ENCODE measurements at places on chromosomes 13 and 19. TPM values are rescaled to one million over a fixed set of nuclear protein-coding genes. Genes with fewer than 3 reads are reported as not detected.

NAPSA gene
- 0.73 TPM for total RNA-seq

CGB2 gene
- not detected for total RNA-seq

F2RL3 gene
- total RNA-seq, result 3.6 TPM

SIGLEC10 gene
- not detected for total RNA-seq

RGL3 gene
- 0.94 TPM for total RNA-seq

USPL1 gene
- 13.2 TPM for total RNA-seq

TRAPPC2B gene
- 23.6 TPM for total RNA-seq

ZNF20 gene
- 2.1 TPM for total RNA-seq

CGB3 gene
- not detected for total RNA-seq

KLHL1 gene
- total RNA-seq, result not detected

F10 gene
- not detected for total RNA-seq

PRR22 gene
- 0.44 TPM for total RNA-seq

LIM2 gene
- total RNA-seq, result not detected

CXCL17 gene
- total RNA-seq, result not detected

RPS19 gene
- 1,340 TPM for total RNA-seq

MUC16 gene
- not detected for total RNA-seq

SHANK1 gene
- total RNA-seq, result 0.13 TPM

PRRG2 gene
- 1.1 TPM for total RNA-seq

CPT1C gene
- 11.9 TPM for total RNA-seq

ZNF878 gene
- 0.80 TPM for total RNA-seq

SAMD1 gene
- total RNA-seq, result 30.3 TPM

HCST gene
- total RNA-seq, result not detected

FARP1 gene
- 20.9 TPM for total RNA-seq

EXOC3L2 gene
- total RNA-seq, result 2.6 TPM

Measured in mammary microvascular endothelial cell (primary cell).